Activated gamma-delta T cell treated with anti-CD3 and anti-CD28 coated beads, Interleukin-2, amount 50 U/mL, for 16 hours (primary cell): ENCODE measurements at places on chromosomes 2 and 18.
A peak's percentile ranks its signal among the peaks of the same experiment; 100 is the strongest.

- peak; percentile 36 for DNase-seq
Measured at GRCh38 chr2:86037141-86037794, 68.4 kb downstream of the POLR1A start.

GRCh38 chr2:60882971-60883753 lies 1.8 kb downstream of the REL start:
- DNase-seq = no peak

DNA sequence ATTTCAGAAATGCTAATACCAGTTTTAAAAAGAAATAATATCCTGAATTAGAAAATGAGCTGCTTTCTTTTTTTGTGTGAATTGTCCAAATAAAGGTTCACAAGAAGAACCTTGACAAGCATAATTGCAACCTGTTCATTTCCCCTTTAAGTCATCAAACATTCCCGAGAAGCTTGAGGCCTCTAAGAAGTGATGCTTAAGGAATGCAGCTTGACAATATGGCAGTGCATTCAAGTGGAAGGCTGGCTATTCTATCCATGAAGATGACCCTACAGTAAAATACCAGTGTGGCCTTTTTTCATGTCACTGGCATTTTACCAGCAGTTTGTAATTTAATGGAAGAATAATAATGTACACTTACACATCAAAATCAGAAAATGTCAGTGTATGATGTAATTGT lies 216.7 kb downstream of the CTNNA2 start:
- no peak for DNase-seq

GRCh38 chr18:27447451-27447881 lies 262.4 kb upstream of the CHST9 start:
- DNase-seq = no peak

DNA sequence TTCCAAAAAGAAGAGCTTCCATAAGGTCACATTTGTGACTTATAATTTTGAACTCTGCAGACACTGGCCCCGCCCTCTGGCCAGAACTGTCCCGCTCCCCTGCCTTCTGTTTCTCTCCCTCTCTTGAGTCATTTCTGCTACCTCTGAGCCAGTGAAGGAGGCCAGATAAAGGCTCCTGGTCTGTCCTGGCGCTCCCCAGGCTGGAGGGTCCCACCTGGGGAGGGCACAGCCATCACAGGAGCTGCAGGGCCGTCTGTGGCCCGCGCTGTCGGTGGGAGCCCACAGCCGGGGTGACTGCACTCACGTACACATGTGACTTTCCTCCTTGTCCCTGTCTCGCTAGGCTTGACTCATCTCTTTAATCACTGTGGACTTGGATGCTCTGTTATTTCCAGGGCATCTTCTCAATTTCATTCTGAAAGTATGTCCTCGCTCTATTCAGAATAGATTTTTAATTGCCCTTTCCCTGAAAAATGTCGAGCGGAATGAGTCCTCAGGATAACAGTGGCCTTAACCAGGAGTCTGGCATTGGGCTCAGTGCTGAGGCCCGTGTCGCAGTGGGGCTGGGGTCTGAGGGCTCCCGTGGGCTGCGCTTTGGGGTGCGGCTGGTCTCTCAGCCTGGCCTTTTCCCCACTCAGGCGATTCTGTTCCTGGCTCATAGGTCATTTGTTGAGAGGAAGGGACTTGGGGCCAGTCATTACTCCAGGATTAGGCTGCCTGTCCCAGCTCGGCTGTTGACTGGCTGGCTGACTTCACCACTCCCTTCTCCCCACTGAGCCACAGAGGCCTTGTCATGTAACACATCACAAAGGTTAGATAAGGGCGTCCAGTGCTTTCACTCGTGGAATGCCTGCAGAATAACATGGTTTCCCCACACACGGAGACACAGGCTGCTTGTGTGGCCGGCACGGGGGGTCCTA lies 34.5 kb downstream of the KLHL29 start:
- DNase-seq = no peak

DNA sequence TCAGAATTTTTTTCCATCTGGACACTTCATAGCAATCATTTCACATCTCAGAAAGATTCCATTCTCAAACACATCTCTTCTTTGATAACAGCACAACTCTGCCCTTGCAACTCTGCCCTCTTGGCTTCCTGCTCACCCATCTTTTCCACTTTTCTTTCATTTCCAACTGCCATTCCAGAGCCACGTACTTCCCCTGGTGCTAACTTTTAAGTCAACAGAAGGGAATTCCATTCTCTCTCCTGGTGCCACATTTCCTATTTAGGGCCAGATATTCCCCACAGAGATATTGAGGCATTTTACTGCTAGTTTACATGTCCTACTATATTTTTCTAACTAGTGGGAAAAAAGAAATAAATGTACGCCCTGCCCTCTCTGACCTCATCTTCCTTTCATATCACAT lies 590.2 kb downstream of the ARHGAP15 start:
- DNase-seq = no peak

DNA sequence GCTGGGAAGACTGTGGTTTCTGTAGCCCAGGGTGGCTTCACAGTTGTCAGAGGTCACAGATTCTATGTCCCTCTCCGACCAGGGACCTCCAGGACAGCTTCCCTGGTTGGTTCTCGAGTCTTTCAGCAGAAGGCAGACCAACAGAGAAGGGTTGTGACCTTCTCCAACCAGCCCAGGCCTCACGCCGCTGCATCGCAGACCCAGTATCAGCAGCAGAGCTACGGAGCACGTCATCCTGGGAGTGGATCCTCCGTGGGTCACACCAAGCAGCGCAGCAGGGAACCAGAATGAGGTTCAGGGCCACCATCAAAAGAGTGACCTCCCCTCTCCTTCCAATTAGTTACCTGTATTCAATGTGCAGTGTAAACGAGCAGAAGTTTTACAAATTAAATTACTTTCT lies 49.3 kb downstream of the ST3GAL5 start:
- DNase-seq = no peak

- DNase-seq = no peak
Measured at GRCh38 chr18:22778996-22779395, 154.1 kb upstream of the RBBP8 start.

DNA sequence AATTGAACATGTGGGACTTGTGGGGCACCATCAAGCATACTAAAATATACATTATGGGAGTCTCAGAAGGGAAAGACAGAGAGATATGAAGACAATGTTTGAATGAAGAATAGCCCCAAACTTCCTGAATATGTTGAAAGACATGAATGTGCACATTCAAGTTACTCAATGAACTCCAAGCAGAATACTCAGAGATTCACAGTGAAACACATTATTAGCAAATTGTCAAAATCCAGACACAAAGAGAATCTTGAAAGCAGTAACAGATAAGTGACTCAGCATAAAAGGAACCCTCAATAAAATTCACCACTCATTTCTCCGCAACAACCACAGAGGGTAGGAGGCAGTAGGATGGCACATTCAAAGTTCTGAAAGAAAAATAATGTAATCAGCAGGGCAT lies 8.8 kb downstream of the C2orf92 start:
- DNase-seq = no peak

GRCh38 chr2:223952280-223952968 lies 4.8 kb upstream of the MRPL44 start:
- no peak for DNase-seq

DNA sequence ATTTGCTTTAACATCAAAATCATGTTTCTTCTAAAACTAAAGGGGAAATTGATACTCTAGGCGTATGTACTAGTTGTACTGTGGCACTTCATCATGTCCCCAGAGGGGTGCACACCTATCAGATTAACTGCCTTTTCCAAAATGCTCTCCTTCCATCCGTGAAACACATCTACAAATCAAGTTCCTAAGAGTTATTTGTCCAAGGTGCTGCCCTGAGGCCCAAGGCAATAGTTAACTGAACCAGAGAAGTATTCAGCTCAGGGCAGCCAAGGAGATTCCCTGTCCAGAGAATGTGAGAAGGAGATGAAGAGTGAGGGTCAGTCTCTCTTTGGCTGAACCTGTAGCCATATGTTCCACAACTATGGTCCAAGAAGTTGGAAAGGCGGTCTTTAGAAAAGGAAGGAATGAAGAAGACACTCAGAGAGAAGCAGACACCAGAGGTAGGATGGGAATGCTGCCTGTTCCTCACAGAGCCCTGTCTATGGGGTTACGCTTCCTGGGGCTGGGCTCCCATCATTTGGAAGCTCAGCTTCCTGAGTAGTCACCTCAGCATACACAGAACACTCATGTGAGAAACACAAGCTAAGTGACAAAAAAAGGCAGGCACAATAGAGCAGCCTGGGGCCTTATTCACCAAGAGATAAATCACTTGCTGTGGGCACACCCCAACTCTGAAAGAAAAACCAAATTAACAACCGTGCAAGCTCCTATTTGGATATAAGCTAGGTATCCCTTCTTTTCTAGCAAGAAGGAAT lies 55.6 kb downstream of the ANKRD44 start:
- no peak for DNase-seq

DNA sequence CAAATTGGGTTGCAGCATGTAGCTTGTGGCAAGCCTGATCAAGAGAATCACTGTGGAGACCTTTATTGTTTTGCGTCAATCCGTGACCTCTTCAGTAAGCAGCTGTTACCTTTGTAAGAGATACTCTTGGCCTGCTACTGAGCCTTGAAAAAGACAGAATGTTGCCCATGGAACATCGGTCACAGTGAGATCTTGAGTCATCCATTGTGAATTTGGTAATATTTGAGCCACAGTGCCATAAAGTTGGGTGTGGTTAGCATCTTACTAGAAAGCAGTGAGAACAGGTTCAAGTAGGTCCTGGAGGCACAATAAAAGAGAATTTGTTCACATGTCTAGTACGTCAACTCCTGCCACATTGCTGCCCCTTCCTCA lies 12.7 kb upstream of the EFR3B start:
- DNase-seq = no peak

GRCh38 chr18:52844323-52844722 lies 504.3 kb downstream of the DCC start:
- DNase-seq = no peak
